Naive thymus-derived CD4-positive, alpha-beta T cell (primary cell): ENCODE measurements at places on chromosomes 13 and 19.

GRCh38 chr13:61410669-61411297, 4.9 kb downstream of the PCDH20 start:
- no peak for DNase-seq

DNA sequence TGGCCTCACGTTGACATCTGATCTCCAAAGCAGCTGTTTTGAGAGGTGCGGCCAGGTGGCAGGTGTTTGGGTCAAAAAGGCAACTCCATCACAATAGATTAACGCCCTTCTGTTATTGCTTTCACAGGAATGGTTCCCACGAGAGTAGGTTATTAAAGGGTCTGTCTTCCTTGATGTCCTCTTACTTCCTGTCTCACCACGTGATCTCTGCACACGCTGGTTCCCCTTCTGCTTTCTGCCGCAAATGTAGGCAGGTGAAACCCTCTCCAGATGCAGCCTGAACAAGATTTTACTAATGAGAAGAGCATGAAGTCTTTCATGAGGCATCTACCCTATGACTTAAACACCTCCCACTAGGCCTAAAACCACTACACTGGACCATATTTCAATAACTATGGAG, 22.8 kb upstream of the ZNF564 start:
- no peak for DNase-seq

DNA sequence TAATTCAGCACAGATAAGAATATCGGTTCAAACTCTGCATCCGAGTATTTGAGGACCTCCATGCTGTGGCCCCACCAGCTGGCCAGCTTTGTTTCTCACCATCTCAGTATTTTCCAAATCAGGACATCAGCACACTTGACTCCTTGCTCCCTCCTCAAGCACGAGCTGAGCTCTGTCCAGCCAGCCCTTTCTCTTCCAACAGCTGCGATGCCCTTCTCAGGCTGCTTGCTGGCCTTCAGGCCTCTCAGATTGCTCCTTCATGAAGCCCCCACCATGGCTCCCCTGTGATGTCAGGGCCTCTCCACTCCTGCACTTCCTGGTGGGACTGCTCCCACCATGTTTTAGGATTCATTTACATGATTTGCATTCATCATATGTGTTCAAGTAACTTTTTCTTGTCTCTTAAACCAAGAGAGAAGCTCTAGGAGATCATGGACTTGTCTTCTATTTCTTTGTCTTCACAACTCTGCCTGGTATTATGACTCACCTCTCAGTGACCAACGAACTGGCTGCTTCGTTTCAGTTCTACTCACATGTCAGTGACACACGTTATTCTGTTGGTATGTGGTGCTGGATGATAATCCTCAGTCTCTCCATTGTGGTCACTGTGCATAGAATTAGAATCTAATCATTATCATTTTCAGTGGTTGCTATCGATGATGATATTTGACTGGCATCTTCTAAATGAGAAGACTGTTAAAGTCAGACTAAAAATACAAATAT, 471.7 kb downstream of the EFNB2 start:
- DNase-seq, result no peak

DNA sequence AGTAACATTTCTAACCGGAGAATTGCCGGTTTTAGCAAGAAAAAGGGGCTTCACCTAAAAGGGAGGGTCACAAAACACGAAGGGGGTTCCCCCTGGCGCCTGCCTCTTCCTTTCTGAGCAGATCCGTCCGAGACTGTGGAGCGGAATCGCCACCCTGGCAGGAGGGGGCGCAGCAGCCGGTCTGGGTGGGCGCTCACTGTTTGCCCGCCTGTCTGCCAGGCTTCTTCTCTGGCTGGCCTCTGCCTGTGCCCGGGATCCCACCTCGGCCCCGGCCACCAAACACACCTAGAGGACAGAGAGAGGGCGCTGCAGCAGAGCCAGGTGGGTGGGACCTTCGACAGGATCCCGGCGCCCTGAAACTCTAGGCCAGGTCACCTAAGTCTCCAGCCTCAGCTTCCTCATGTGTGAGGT, 15.6 kb downstream of the LSM4 start:
- DNase-seq, result no peak

GRCh38 chr13:25588336-25589060, 216.7 kb downstream of the ATP8A2 start:
- DNase-seq, result no peak

DNA sequence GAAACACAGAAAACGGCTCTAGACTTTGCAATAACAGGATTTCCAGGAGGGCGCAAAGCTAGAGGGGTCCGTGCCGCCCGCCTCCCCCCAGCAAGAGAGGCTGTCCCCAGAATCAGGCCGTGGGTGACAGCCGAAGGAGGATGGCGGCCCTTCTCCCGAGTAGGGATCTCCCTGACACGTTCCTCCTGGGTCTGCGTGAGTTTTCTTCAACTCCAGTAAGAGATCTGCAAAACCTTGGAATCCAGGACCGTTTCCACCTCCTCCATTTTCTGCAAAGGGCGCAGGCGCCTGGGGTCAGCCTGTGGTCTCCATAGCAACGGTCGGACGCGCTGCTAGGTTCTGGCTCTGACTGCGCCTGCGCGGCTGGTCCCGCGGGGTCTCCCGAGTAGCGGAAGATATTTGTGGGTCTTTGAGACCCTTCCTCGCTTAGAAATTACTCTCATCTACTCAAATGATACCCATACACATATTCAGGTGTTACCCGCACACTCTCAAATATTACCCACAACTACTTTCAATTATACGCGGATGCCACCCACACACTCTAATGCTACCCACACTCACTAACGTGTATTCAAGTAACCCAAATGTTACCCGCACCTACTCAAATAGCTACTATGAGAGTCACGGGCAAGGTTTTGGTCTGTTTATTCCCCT, 2.1 kb downstream of the PNMA8C start:
- DNase-seq, result peak; percentile 16

DNA sequence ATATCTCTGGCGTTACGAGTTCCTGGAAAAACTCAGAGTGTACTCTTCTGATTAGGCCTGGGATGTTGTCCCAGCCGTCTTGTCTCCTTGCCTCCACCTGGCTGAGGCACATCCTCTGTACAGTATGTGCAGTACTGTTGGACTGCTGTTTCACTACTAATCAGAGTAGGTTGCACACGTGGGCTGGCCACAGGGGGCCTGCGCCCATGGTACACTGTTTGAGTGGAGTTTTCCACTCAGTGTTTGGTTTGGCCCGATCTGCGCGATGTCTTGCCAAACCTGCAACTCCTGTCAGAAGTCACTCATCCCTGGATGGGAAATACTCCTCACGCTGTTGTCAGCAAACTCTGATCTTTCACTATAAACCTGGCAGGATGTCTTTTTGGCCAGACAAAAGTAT, 189.6 kb upstream of the CSNK1A1L start:
- no peak for DNase-seq

GRCh38 chr19:34578751-34579150, 97.2 kb downstream of the WTIP start:
- no peak for DNase-seq
